ENCODE measurements at places on chromosomes 2 and 18. TPM values are rescaled to one million over a fixed set of nuclear protein-coding genes. Genes with fewer than 3 reads are reported as not detected.

Gene UGT1A7
- 8.9 TPM for total RNA-seq

Gene SCN3A
- total RNA-seq = not detected

DNA sequence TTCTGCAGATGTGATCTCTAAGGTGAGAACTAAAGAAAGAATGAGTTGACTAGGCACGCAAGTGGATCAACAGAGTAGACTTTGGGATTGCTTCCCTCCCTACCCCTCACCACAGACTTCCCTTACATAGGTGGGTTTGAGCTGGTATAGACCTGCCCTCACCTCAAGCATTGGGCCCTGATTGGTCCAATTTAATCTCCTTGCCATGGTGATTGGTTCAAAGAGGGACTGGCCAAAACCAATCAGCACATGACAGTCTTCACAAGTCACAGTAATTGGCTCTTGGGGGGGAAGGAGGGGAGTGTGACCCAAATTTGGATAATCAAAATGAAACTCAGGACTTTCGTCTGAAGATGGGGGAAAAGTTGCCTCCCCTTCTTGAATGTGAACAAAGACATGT lies 36.6 kb upstream of the LNPK start:
- DNase-seq = no peak

GRCh38 chr18:77106331-77106730 lies 26.3 kb downstream of the MBP start:
- no peak for DNase-seq

- no peak for DNase-seq
Measured at GRCh38 chr2:105150231-105150630, 91.3 kb upstream of the GPR45 start.

- DNase-seq = peak; percentile 86
Measured at GRCh38 chr2:95728878-95729596, 137.2 kb downstream of the TRIM43 start.

- no peak for DNase-seq
Measured at GRCh38 chr2:82275599-82275998, 1971.0 kb upstream of the LRRTM1 start.

- DNase-seq = no peak
Measured at GRCh38 chr2:1854729-1855547, 110.6 kb upstream of the PXDN start.

- DNase-seq = no peak
Measured at GRCh38 chr2:209696836-209697711, 74.6 kb upstream of the UNC80 start.

DNA sequence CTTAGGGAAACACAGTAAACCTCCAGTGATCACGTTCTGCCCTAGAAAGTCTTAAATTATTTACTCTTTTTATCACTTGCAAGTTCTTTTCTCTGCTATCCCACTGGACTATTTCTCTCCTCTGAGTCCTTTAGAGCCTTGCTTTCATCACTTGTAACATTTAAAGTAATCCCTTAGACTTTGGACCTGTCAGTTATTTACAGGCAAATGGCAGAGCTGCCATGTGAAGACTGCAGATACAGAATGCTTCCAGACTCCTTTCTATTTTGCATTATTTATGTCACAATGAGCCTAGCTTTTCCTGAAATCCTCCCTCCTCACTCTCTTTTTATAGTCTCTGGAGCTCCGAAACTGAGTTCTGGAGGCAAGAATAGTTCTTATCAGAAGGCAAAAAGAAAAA lies 325.6 kb upstream of the TRIB2 start:
- DNase-seq = no peak

- no peak for DNase-seq
Measured at GRCh38 chr2:112087346-112088020, 32.4 kb downstream of the TMEM87B start.

DNA sequence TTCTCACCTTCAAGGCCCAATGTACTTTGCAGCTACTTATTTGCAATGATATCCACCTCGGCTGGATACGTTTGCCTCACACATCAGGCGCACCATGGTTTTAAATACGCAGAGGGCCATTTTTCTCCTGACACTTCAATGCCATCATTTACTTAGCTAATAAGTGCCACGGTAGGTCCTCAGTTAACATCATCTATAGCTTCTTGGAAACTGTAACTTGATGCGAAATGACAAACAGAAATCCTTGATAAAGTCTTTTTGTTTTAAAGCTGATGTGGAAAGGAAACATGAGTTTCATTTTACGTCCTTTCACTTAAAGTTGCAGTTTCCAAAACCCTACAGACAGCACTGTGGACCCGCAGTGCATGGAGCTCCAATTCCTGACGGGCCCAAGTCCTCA lies 37.1 kb downstream of the ZNF516 start:
- DNase-seq = no peak
